ENCODE measurements at places on chromosomes 2 and 18.

GRCh38 chr2:41774011-41774605 is 273.7 kb upstream of the PKDCC start:
- DNase-seq = no peak

GRCh38 chr2:88022669-88022921 is 6.2 kb upstream of the RNU2-63P start:
- no peak for DNase-seq

- no peak for DNase-seq
Measured at GRCh38 chr18:59718464-59719157, 21.4 kb upstream of the CCBE1 start.

- DNase-seq = no peak
Measured at GRCh38 chr2:149020432-149020851, 18.1 kb upstream of the LYPD6B start.

DNA sequence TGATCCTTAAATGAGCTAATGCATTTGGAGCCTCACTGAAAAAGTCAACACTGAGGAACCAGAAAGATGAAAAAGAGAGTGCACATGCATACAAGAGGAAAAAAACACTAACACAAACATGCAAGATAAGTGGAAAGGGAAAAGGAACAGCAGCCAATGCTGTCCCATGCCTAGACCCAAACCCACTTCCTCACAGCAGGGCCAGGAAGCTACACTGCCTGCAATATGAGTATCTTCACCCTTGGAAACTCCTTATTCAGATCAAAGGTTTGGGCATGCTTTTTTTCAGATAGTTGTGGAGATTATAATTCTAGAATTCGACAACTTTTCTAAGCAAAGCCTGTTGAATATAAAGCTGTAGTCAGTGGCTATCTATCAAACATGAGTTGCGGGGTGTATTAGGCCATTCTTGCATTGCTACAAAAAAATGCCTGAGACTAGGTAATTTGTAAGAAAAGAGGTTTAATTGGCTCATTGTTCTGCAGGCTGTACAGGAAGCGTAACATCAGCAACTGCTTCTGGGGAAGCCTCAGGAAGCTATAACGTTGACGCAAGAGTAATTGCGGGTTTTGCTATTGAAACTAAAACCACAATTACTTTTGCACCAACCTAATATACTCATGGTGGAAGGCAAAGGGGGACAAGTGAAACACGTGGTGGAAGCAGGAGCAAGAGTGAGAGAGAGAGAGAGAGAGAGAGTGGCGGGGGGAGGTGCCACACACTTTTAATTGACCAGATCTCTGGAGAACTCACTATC is 138.2 kb downstream of the MBD2 start:
- DNase-seq = no peak
